ACHN (cell line): ENCODE measurements at places on chromosomes 16 and 17.
A peak's percentile ranks its signal among the peaks of the same experiment; 100 is the strongest.

- DNase-seq = no peak
Observed at GRCh38 chr16:20867585-20867984, 32.6 kb downstream of the DCUN1D3 start.

DNA sequence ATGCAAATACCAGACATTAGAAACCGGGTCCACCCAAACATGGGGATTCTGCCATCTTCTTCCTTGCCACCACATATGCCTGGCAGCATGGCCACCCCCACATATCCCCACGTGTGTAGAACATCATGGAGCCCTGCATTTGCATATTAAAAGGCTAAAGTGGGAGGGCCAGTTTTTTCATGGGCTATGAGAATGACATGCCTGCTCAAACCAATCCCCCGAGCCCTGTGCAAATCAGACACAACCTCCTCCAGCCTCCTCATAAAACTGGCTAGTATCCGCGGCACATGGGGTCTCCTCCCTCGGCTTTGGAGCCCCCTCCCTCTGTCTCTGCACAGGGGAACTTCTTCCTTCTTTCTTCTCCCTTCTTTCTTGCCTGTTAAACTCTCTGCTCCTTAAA is 174.9 kb upstream of the WSCD1 start:
- no peak for DNase-seq

GRCh38 chr16:61763013-61763412 is 273.2 kb downstream of the CDH8 start:
- no peak for DNase-seq

- DNase-seq = peak; percentile 97
Observed at GRCh38 chr17:7242717-7243452, 636 bp upstream of the GABARAP start.

DNA sequence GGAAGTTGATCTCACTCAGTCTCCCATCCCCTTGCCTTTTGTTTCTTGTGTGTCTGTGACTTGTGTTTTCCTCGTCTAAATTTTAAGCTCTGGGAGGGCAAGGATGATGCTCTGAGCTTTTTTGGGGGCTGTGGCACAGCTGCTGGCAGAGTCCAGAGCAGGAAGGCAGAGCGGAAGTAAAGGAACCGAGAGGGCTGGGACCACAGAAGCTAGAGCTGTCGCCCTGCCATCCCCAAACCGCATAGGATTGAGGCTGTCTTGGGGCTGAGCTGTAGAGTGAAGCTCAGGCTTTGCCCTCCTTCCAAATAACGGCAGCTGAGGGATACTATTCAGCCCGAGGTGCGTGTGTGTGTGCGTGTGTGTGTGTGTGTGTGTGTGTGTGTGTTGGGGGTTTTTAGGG is 3.8 kb upstream of the DNAH2 start:
- DNase-seq = no peak

- DNase-seq = no peak
Observed at GRCh38 chr16:87996962-87997880, 46.0 kb downstream of the BANP start.

GRCh38 chr17:41415411-41415810 is 9.0 kb downstream of the KRT37 start:
- no peak for DNase-seq

- DNase-seq = no peak
Observed at GRCh38 chr17:13735444-13735843, 133.7 kb upstream of the HS3ST3A1 start.

DNA sequence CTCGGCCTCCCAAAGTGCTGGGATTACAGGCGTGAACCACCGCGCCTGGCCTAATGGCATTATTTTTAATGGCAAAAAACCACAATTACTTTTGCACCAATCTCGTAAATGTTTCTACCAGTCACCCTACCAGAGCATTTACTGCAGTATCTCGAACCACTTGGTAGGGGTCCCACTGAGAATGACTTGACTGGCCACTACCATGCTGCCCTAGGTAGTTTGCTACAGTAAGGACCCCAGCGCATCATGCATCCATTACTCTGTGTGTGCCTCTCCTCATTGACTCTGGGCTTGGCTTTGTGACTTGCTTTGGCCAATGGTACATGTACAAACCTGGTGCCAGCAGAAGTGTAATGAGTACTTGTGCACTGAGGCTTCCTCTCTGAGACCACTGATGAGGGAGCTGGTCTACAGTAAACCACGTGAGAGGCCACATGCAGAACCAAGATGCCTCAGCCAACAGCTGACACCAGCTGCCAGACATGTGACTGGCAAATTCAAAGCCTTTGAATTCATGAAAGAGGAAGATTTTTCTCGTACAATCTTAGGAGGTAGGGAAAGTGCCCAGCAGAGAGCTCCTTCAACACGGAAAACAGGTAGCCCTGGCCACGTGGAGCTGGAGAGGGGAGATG is 421.7 kb upstream of the C16orf82 start:
- DNase-seq = no peak

DNA sequence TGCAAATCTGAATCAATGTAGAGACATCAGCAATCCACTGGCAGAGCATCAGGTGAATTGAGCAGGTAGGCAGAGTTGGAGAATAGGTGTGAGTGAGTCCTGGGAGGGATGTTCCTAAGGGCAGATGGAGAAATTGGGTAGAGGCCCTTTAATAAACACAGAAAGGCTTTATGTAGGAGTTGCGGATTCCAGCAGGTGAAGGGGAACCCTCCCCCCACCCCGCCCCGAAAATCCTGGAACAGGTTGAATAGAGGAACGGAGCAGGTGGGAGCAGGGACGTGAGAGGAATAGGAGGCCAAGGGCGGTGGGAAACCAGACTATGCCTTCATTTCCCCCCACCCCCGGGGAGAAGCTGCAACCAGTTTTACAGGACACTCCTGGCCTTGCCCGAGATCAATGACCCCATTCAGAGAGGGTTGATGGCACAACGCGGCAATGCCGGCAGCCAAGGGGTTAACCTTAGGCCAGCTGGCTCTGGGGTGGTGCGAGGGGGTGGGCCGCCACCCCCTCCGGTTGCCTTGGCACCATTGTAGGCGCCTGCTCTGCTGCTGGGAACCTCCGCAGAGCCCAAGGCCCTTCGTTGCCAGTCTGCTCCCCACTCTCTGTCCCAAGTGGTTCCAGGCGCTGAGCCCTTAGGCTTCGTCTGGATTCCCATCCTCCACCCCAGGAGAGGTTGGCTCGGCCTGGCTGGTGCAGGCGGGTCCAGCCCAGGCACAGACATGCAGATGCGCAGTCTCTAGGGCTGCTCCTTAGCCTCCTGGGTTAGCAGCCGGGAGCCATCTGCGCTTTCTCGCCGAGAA is 814 bp upstream of the RUNDC3A start:
- peak; percentile 82 for DNase-seq

DNA sequence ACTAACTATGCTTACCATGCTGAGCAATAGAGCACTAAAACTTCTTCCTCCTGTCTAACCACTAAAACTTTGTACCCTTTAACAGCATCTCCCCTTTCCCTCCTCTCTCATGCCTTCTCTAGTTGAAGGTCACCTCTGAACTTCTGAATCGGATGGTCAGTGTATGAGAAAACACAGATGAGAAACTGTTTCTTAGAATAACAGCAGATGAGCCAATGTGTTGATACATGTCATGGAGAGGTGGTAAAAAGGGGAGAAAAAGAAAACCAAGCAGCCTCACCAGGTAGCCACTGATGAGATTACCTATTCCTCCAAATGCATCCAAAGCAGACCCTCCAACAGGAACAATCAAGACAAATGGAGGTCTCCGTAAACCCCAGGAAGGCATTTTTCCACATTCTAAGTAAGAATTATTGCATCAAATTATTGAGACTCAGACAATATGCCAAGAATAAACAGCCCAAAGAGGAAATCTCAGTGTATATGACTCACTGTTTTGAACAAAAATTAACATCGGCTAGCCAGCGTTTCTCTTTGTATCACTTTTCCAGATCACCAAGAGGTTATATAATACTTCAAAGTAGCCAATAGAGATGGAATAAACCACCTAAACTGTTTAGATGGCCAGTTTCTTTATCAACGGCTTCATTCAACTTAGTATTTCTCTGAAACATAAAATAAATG is 793.3 kb upstream of the SOX9 start:
- no peak for DNase-seq

DNA sequence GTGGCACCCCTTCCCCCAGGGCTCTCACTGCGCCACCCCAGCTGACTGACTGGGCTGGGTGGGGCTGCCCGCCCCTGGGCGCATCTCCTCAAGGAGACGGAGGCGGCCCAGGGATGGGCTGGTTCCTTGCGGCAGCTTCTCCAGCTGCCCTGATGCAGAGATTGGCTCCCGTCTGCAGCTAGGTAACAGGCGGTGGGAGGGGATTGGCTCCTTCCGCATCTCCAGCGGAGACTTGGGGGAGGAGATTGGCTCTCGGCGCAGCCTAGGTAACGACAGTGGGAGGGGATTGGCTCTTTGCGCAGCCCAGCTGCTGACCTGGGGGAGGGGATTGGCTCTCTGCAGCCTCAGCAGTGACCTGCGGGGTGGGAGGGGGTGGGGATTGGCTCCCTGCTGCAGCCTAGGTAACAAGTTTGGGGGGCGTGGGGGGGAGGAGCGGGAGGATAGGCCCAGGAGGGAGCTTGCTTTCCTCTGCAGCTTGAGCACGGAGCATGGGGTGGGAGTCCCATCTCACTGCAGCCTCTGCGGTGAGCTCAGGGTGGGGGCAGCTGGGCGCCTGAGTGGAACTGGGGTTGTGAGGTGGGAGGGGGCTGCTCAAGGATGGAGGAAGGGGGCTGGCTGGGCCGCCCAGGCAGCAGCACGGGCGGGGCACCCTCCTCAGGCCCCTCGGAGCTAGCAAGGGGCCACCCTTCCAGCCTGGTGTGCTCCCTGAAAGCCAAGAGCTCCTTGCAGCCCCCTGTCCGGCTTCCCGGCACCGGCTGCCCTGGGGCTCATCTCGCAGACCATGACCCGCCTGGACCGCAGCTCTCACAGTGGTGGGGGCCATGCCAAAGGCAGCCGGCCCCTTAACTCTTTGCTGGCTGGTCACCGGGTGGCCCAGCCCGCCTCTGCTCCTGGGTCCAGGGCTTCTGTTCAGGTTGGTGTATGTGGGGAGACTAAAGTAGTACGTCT is 6.4 kb downstream of the NFE2L1 start:
- peak; percentile 64 for DNase-seq

GRCh38 chr17:77460514-77461046 is 319.8 kb downstream of the SEC14L1 start:
- DNase-seq = no peak

GRCh38 chr17:58047376-58048150 is 35.7 kb upstream of the DYNLL2 start:
- DNase-seq = no peak

DNA sequence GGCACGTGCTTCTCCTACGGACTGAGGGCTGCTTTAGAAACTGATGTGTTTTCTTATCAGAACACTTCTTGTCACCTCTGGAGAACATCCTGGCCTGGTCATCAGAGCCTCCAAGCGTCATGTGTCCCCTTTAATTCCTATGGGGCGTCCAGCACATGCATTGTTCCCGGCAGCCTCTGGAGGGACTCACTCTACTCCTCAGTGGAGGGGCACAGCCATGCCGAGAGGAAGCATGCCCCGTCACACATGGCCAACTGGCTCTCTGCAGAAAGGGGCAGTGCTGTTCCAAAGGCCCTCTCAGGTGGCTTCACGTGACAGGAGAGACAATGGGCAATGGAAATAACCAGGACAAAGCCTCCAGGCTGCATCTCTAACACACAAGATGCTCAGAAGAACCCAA is 31.8 kb downstream of the CDRT15L2 start:
- DNase-seq = no peak

GRCh38 chr17:6940186-6940649 is 55.6 kb upstream of the ALOX12 start:
- DNase-seq = no peak

GRCh38 chr16:57387598-57388354 is 15.5 kb downstream of the CX3CL1 start:
- DNase-seq = no peak

- no peak for DNase-seq
Observed at GRCh38 chr16:73846007-73846330, 450.6 kb upstream of the PSMD7 start.

- DNase-seq = peak; percentile 56
Observed at GRCh38 chr17:74513987-74514631, 17.2 kb downstream of the CD300LB start.

DNA sequence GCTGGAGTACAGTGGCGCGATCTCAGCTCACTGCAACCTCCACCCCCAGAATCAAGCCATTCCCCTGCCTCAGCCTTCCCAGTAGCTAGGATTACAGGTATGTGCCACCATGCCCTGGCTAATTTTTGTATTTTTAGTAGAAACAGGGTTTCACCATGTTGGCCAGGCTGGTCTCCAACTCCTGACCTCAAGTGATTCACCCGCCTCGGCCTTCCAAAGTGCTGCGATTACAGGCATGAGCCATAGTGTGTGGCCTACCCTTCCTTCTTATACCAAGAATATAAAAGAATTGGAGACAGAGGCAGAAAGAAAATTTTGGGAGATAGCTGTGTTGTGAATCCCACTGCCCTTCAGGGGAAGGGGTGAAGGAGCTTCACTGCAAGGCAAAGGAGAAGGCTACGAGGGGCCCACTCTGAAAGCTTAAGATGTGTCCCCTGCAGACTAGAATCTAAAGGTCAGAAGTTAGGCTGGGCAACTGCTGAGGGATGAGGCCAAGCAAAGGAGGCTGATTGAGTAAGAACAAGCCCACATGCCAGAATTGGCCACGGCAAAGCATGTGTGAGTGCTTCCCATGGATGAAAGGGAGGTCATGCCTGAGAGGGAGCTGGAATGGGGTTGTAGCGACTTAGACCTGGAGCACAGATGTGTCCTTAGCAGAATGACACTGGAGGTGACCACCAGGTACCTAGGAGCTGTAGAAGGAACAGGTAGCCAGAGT is 8.4 kb upstream of the CRYBA1 start:
- no peak for DNase-seq

DNA sequence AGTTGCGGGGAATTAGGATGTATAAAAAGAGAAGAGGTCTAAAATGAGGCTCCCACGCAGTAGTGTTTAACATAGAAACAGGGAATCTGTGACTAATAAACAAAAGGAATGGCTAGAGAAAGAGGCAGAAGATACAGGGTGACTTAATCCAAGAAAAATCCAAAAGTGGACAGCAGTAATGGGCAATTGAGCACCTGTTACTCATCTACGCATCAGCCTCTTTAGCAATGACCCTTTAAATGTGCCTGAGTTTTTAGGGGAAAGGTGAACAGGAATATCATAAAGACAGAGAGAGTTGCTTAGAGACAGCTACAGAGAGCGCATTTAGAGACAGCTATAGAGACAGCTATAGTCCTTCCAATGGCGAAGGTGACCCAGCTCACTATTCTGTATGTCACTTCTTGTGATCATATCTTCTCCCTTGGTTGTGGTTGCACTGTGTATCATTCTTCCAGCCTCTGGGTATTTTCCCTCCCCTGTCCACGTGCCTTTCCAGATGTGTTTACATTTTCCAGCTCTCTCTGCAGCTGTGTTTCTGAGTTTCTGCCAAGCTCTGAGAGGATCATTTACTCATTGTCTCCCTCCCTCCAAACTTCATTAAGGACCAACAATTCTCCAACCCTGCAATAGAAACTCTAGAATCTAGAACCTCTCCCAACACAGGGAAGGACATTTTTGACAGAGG is 61.5 kb downstream of the MYOCD start:
- no peak for DNase-seq

GRCh38 chr17:1039123-1039507 is 42.2 kb downstream of the TIMM22 start:
- DNase-seq = no peak

- DNase-seq = no peak
Observed at GRCh38 chr16:23567602-23568001, 10.1 kb downstream of the UBFD1 start.
